Hindlimb muscle (tissue), 1 donor: ENCODE measurements at places on chromosomes 4 and X. TPM values are rescaled to one million over a fixed set of nuclear protein-coding genes. Genes with fewer than 3 reads are reported as not detected.
A peak's percentile ranks its signal among the peaks of the same experiment; 100 is the strongest.

DNA sequence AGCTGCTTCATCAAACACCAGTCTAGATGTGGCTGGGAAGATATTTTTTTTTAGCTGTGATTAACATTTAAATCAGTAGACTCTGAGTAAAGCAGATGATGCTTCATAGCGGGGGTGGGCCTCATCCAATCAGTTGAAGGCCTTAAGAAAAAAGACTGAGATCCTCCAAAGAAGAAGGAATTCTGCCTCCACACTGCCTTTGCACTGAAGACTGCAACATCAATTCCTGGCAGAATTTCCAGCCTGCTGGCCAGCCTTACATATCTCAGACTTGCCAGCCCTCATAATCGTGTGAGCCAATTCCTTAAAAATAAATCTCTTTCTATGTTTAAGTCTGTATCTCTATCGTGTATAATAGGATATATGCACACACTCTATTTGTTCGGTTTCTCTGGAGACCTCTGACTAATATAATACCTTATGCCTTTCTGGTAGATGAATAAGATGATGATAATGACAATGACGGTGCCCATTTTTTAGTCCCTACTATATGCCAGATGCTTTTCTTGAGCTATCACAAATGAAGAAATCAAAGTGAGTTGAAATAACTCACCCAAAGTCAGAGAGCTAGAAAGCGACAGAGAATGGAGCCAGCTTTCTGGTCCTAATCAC, 66.1 kb upstream of the SOD3 start:
- DNase-seq: peak; percentile 19

GRCh38 chr4:1568855-1569460, 115.2 kb downstream of the FAM53A start:
- DNase-seq: no peak

DNA sequence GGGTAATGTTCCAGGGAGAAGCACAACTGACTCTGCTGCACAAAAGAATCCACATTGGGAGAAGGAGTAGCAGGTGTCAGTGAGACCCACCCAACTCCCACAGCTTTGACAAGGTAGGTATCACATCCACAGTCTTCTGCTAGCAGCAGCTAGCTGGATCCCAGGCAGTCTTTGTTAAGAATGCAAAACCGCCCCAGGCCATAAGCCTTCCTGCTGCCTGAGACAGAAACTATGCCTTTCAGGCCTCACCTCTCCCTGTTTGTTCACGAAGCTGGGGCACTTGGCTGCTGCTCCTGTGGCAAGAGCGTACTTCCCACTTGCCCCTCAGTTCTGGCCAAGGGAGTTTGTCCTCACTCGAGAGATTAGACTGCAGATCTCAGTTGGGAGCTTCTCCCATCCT, 21.4 kb downstream of the RRAGB start:
- DNase-seq: no peak

GRCh38 chr4:127631420-127631819, 1.3 kb upstream of the INTU start:
- no peak for DNase-seq

The ADH7 gene
- polyA plus RNA-seq: not detected

The GPR34 gene
- polyA plus RNA-seq: 11.3 TPM

- DNase-seq: no peak
Measured at GRCh38 chr4:92254767-92255442, 48.9 kb upstream of the GRID2 start.

DNA sequence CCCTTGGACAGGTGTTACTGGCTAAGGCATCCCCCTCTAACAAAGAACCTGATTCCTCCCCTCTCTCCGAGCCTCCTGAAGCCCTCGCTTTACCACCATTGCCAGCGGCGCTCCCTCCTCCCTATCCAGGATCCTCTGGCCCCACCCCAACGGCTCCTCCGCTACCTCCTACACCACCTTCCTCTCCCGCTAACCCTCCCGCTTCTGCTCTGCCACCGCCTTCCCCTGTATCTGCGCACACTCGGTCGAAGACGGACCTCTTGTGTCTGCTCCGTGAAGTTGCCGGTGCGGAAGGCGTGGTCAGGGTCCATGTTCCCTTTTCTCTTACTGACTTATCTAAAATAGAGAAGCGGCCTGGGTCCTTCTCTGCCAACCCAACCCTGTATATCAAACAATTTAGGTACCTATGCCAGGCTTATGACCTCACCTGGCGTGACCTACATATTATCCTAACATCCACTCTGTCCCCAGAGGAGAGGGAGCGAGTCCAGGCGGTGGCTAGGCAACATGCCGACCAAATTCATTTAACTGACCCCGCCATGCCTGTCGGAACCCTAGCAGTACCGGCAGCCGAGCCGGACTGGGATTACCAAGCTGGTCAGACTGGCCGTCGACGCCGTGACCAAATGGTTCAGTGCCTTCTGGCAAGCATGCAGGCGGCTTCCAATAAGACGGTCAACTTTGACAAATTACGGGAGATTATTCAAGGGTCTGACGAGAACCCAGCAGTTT, 958.9 kb downstream of the RPA4 start:
- DNase-seq: no peak

DNA sequence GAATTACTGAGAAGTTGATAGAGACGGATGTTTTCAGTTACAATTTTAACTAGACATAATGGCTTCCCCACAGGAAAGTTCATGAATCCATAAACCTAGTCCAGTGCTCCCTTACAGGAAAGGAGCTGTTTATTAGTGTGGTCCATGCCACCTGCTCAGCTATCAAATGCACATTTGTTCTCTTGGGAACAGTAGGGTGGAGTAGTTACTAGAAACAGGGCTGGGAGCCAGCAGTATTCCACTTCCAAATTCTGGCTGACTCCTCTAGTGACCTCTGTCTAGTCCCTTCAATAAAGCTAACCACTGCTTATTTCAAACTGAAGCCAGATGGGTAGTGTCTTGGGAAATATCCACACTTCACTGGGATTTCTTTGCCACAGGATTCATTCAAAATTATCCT, 88.4 kb upstream of the TLL1 start:
- DNase-seq: no peak

DNA sequence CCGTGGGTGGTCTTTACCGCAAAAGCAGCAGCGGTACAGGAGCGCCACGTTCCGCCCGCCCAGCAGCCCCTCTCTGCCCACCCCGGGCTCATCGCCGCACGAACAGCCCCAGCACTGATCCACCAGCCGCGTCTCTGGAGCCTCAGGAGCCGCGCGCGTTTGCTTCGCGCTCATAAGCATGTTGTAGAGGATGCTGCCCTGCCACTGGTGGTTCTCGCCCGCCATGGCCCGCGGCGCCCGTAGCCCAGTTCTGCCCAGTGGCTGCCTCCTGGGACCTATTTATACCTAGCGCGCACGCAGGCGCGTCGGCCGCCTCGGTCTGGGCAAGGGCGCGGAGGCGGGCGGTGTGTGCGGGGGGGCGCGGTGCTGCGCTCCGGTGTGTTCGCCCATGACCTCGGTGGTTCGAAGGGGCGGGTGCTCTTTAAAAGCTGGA, at the start of gene NR0B1:
Gene NR0B1, minus strand, starts transcription at position 252 of the 433 bp plus-strand sequence. Its CDS starts 27 bp downstream, at position 225.
- DNase-seq: no peak

DNA sequence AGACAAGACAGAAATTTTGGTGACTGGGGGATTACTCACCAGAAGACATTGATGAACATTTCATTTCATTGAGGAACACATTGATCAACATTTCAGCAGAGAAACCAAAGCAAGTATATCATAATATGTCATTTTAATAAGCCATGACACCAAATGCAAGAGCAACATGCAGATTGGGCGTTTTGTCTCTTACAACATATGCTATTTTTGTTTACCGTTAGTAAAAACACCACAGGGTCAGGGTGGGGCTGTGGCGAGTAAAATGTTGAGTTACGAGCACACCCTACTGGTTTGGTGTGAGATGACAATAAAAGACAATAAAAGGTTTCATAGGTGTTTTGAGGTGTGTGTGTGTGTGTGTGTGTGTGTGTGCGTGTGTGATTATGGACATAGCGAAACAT, 294.5 kb downstream of the PDGFC start:
- DNase-seq: no peak
